Caco-2 (cell line): ENCODE measurements at places on chromosomes 3 and 15. TPM values are rescaled to one million over a fixed set of nuclear protein-coding genes. Genes with fewer than 3 reads are reported as not detected.

GRCh38 chr15:75736256-75736655, 23.6 kb upstream of the CSPG4 start:
- H3K27me3 ChIP-seq, result no peaks in the 10 kb centered on the region
- H3K36me3 ChIP-seq, result no peaks in the 10 kb centered on the region
- no peak for DNase-seq
- H3K4me1 ChIP-seq, result no peaks in the 10 kb centered on the region
- no peak overlapping the region for H3K27ac ChIP-seq
- H3K4me3 ChIP-seq, result no peak overlapping the region

The SRGAP3 gene
- total RNA-seq, result 1.3 and 1.6 TPM in 2 replicates

DNA sequence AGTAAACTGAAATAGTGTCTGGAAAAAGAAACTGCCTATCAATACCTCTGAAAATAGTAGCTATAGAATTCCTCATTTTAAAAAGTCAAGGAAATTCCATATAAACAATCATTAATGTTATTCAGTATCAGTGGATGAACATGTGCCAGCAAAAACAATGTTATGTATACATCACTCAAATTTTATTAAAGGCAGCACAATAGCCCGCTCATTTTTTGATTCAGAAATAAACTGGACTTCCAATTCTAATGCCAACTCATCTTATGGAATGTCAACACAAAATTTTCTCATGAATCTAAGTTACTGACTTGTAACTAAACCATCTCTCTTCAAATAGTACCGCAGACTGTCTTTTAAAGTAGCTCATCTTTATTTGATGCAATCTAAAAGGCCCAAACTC, 19.0 kb downstream of the THBS1 start:
- H3K4me3 ChIP-seq, result no peak overlapping the region
- H3K36me3 ChIP-seq, result no peaks in the 10 kb centered on the region
- H3K4me1 ChIP-seq, result peaks cover 18% of the 10 kb centered on the region
- DNase-seq, result no peak
- H3K27ac ChIP-seq, result no peak overlapping the region

The LOXL1 gene
- total RNA-seq, result 1.3 and 3.7 TPM in 2 replicates

DNA sequence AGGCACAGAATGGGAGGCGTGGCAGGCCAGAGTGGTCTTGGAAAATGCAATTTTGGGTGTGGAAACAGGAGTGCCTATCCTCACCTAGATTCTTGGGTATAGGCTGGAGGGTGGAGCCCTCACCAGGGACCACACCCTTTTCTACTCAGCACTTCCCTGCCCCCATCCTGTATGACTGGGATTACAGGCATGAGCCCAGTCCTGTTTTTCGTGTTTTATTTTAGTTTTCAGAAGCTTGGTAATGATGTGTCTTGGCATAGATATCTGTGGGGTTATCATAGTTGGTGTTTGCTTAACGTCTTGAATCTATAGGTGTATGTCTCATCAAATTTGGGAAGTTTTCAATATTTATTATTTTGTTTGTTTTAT, 248.7 kb upstream of the CBLB start:
- H3K4me3 ChIP-seq, result no peak overlapping the region
- H3K27ac ChIP-seq, result no peak overlapping the region
- no peaks in the 10 kb centered on the region for H3K27me3 ChIP-seq
- no peaks in the 10 kb centered on the region for H3K36me3 ChIP-seq
- peaks cover 12% of the 10 kb centered on the region for H3K4me1 ChIP-seq

GRCh38 chr15:92076541-92076940, 223.0 kb downstream of the SLCO3A1 start:
- no peaks in the 10 kb centered on the region for H3K27me3 ChIP-seq
- DNase-seq, result no peak
- H3K4me1 ChIP-seq, result no peaks in the 10 kb centered on the region
- H3K36me3 ChIP-seq, result no peaks in the 10 kb centered on the region
- no peak overlapping the region for H3K27ac ChIP-seq
